ENCODE measurements at places on chromosomes 12 and 14.

DNA sequence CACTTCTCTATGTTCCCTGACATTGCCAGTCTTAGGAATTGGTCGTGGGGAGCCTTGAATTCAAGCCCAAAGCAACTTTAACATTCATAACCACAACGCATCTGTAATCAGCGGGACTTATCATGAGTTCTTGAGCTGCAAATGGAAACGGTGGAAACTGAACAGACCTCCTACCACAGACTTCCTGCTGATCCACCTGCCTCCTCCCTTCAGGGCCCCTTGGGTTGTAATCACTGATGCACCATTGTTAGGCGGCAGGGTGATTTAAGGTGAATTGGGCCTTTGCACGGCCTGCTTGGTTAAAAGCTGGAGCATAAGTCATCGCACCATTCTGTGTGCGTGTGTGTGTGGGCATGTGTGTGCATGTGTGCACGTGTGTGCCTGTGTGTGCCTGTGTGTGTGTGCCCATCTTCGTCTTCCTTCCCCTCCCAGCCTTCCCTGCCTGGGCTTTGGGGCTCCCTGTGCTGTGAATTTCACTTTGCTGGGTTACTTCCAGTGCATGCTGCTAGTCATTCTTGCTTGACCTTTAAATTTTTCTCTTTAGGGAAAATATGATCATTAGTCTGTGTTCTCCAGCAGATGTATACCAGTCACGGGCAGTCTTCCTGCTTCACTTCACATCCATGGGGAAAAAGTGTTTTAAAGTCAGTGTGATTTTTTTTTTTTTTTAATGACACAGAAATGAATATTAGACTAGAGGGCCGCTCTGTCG is 29.1 kb downstream of the CHST11 start:
- DNase-seq, result no peak

- no peak for DNase-seq
Observed at GRCh38 chr12:24597580-24597979, 351.3 kb downstream of the BCAT1 start.

DNA sequence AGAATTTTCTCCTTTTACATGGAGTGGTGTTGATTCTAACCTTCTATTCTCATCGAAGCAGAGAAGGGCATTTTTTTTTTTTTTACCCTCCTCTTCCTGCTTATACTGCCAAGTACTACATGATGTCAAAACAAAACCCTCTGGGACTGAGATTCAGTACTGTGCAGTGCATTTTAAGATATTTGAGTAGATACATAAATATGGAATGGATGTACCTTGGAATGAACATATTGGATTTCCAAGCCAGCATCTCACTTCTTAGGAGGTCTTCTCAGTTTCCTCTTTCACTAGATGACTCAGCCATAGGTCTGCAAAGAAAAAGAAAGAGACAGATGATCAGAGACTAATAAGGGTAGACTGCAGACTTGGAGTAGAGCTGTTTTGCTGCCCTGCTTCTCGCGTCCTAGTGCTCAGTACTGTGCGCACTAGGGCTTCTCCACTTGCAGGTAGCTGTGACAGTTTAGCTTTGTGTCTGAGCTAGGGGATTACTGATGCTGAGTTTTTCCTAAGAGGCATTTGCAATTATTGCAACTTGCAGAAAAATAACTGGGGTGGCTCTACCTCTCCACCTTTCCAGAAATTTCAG is 20.4 kb downstream of the TPH2 start:
- DNase-seq, result no peak

DNA sequence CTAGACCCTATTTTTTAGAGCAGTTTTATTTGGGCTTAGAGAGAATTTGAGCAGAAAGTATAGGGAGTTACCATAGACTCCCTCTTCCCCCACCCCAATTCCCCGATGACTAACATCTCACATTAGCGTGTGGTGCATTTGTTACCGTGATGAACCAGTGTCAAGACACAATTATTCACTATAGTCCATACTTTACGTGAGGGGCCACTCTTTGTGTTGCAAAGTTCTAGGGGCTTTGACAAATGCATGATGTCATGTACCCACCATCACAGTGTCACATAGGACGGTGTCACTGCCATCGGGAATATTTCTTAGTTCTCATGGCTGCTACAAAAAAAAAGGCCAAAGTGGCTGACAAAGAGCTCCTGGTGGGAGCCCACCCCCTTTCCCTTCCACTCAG is 119.1 kb downstream of the PHETA1 start:
- no peak for DNase-seq

- DNase-seq, result no peak
Observed at GRCh38 chr12:90229407-90230170, 521.0 kb upstream of the ATP2B1 start.

GRCh38 chr12:58301038-58301729 is 359.8 kb downstream of the ATP23 start:
- DNase-seq, result no peak

DNA sequence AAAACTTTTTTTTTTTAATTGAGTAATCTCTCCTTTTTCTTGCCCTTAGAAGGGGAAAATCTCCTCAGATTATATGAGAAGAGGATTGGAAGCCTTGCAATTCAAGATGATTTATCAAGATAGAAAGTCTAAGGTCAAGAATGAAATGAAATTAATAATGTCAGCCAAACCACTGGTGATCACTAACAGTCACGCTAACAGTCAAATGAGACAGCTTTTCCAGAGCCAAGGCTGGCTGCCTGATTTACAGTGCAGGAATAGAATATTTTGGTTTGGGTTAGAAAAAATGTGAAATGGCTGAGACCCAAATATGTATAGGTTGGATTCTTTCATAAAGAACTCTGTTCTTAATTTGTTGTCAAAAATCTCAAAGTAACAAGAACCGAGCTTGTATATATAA is 204.3 kb downstream of the PPM1H start:
- DNase-seq, result no peak

DNA sequence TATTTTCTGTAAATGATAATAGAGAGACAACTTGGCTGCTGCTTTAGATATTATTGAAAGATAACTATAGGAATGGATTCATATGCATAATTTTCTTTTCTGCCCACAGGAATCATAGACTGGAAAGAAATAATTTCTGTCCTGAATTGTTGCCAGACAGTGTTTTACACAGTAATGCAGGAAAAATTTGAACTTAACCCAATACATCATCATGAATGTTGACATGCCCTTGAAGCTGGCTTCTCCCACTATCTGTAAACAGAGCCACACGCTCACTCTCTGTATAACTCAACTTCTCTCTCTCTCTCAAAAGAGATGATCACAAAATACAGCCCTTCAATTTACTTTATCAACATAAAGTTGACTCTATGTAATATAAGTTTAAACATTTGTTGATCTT is 56.6 kb downstream of the PAX9 start:
- no peak for DNase-seq

DNA sequence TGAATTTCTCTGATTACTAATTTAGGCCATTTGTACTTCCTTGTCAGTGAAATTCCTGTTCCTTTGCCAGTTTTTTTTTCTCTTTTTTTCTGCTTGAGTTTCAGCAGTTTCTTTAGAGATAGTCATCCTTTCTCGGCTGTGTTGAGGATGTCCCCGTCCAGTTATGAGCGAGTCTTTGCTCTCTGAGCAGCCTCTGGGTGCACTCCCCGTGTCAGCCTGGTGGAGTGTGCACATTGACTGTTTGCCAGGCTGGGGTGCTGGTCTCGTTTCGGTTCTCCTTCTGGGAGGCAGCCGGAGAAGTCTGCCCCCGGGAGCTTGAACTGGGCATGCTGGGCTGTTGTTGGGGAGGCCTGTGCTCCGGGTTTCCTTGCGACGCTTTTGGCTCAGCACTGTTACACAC is 3.0 kb downstream of the PACS2 start:
- DNase-seq, result no peak

DNA sequence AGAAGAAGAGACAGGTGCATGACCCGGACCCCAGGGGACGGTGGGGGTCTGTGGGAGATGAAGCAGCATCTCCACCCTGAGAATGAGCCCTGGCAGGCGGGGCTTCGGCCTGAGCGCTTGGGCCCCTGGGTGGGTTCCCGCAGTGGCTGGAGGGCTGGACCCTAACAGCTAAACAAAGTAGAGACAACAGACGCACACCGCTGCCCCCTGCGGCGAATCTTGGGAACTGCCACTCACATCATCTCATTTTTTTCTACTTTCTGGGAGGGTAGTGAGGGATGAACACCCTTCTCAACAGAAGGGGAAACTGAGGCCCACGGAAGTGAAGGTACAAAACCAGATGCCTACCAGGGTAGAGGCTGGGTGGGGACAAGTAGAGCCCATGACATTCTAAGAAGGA is 104.7 kb downstream of the RFLNA start:
- DNase-seq, result no peak

DNA sequence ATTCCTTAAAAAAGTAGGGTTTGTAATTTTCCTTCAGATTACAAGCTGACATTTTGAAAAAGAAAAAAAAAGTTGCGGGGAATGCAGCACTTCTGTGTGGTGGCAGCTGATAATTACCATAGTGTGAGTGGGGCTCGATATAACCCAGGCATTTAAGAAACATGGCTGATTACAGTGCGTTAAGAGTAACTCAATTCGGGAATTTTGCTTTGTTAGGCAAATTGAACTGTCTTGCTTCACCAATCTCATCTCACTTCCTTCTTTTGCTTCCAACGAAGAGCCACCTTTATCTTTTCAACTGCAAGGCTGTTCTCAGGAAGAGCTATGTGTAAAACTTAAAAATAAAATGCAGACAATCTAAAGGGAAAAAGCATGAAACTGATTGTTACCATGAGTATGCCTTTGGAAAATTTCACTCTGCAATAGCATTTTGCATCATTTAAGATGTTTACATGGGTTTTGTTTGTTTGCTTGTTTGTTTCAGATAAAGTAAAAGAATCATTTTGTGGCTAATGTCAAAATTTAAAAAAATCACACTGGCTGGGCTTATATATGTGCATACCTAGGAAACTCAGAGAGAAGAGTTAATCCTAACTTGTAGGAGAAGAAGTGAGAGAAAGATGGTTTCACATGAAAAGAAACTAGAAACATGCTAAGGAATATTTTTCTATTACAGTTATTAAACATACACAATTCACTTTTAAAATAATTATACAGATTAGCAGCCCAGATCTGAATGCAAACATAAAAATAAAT is 295.9 kb upstream of the ATP2B1 start:
- no peak for DNase-seq

DNA sequence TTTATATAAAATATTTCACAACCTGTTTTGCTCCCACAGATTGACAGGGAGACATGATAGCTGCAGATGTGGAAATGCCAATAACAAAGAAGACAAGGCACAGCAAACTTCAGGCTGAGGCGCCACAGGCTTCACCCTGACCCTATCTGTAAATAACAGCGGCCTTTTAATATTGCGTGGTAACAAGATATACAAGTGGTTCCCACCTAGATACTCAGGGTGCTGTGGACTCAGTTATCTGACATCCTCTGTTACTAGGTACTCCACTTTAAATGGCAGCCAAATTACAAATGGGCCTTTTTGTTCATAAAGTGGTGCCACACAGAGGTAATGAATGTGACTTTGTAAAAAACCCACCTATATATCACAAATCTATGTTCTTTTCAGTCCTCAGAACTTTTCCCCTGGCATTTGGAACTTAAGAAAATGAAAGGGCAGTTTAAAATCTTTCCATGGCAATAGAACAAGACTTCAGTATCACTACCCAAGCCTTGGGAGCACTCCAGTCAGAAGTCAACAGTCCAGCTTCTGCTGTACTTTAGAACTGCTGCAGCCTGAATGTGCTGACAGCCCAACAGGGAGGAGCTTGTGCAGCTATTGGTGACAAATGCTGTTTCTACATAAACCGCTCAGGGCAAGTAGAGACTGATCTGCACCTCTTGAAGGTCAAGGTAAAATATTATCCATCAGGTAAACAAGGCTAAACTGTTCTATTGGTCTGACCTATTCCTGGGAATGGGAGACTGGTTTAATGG is 86.2 kb upstream of the DCD start:
- no peak for DNase-seq

- DNase-seq, result no peak
Observed at GRCh38 chr14:89428173-89428523, 11.1 kb upstream of the FOXN3 start.

DNA sequence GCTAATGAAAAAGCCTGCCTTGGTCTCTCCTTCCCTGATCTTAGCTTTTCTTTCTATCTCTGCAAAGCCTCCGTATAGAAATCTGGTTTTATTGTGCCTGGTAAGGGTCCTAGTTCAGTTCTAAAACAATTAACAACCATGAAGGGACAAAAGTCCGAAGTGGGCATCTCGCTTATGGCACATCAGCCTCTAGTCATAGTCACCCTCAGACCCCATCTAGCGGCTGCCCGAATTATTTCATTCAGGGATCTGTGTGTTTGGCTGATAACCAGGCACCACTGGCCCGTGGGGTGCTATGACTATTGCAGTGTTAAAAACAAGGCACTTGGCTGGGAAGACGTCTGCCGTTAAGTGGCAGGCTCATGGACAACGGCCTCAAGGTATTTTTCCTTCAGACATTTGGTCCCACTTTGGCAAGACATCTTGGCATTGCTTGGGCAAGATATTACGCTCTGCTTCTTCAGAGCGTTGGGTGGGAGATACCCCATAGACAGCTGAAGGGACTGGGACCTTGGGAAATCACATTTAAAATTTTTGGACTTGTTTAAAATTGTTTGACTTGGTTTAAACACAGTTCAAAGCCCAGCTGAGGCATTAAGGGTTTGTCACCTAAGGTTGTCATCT is 87.1 kb downstream of the SINHCAF start:
- DNase-seq, result peak; percentile 8

GRCh38 chr12:75533239-75533638 is 21.8 kb upstream of the KRR1 start:
- DNase-seq, result no peak

DNA sequence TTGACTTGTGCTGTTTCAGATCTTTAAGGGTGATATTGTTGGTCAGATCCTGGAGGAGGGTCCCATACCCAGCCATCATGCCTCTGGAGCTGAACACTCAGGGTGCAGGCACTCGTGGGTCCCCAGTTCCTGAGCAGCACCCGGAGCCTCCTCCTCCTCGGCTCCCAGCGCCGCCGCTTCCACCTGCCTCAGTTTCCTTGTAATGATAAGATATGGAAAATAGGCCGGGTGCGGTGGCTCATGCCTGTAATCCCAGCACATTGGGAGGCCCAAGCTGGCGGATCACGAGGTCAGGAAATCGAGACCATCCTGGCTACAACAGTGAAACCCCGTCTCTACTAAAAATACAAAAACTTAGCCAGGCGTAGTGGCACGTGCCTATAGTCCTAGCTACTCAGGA is 20.2 kb upstream of the AEBP2 start:
- no peak for DNase-seq

DNA sequence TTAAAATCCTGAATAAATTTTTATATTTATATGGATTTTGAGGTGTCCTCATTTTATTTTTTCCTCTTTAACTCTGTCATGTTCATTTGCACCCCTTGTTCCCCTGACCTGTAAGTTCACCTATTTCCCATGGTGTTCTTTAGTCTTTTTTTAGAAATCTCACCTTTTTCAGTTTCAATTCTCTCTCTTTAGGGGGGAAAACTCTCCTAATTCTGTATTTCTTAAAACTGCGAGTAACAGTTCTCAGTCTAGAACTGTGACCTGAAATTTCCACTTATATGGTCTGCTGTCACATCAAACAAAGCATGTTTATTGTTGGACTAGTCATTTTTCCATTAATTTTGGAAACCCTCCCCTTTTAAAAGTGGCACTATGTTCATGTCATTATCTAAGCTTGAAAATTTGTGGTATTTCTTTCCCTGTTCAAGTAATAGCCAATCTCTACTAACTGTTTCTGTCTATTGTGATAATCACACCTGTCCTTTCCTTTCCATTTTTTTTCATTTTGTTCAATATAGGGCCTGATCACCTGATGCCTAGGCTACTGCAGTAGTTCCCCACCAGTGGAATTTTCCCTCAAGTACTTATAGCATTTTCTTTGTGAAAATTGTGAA is 14.0 kb upstream of the FBXO33 start:
- no peak for DNase-seq

- DNase-seq, result no peak
Observed at GRCh38 chr12:92088805-92089204, 56.8 kb downstream of the BTG1 start.

- DNase-seq, result no peak
Observed at GRCh38 chr14:61025251-61026223, 44.5 kb downstream of the SLC38A6 start.
